ENCODE measurements at places on chromosomes 1 and 21.

- no peak for DNase-seq
Observed at GRCh38 chr21:36200081-36200561, 43.5 kb downstream of the DOP1B start.

- DNase-seq: no peak
Observed at GRCh38 chr1:55808263-55808662, 593.1 kb upstream of the USP24 start.

GRCh38 chr1:206524739-206525364 is 17.5 kb downstream of the RASSF5 start:
- DNase-seq: no peak

GRCh38 chr21:31335957-31336738 is 7.9 kb downstream of the TIAM1 start:
- no peak for DNase-seq

- no peak for DNase-seq
Observed at GRCh38 chr21:46092026-46092764, 5.7 kb upstream of the COL6A2 start.

DNA sequence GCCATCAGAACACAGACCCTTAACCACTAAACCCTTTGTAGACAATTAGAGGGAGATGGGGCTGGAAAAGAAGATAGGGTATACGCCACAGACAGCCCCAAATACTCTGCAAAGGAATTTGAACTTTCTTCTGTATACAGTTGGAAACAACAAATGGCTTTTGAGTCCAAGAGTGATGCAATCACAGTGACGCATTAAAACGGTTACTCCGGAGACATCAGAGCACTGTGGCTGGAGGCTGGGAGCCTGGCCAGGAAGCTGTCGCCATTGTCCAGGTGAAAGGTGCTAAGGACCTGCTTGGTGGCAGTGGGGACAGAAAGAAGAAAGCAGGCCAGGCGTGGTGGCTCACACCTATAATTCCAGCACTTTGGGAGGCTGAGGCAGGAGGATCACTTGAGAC is 4.2 kb downstream of the FLAD1 start:
- no peak for DNase-seq

Data from HT-29 (cell line).